ENCODE measurements at places on chromosomes 1 and 21. TPM values are rescaled to one million over a fixed set of nuclear protein-coding genes. Genes with fewer than 3 reads are reported as not detected.

DNA sequence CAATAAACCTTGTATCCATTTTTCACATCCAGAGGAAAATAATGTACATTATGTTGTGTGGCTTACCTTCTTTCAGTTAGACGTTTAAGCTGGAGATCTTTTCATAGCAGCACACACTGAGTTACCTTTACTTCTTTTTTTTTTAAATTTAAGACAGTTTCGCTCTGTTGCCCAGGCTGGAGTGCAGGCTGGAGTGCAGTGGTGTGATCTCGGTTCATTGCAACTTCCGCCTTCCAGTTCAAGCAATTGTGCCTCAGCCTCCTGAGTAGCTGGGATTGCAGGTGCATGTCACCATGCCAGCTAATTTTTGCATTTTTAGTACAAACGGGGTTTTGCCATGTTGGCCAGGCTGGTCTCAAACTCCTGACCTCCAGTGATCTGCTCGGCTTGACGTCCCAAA lies 7.4 kb upstream of the CAMTA1 start:
- DNase-seq = no peak

GRCh38 chr1:224223819-224224714 lies 41.0 kb downstream of the DEGS1 start:
- no peak for DNase-seq

GRCh38 chr1:14535619-14536355 lies 62.7 kb upstream of the KAZN start:
- no peak for DNase-seq

WNT3A gene
- polyA plus RNA-seq = not detected

C8B gene
- not detected for polyA plus RNA-seq

- DNase-seq = no peak
Observed at GRCh38 chr1:41954533-41954944, 35.8 kb upstream of the HIVEP3 start.

DNA sequence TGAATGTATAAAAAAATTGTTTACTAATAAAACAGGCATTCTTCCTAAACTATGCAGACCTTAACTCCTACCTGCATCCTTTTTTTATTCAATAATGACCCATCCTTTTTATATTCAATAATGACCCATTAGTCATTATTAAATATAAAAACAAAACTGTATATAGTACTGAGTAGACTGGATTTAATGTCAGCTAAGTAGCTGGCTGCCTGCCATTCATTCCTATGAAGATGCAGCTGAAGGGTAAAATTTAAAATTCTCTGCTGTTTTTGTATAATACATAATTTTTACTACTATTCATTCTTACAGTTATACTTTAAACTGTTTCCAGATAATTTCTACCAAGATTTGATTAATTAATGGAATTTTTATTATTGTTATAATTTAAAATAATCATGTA lies 79.3 kb downstream of the DENND1B start:
- peak; percentile 8 for DNase-seq

SPATA17 gene
- 0.75 TPM for polyA plus RNA-seq

GRCh38 chr1:153345187-153346076 lies 3.2 kb downstream of the PGLYRP4 start:
- no peak for DNase-seq

CR1L gene
- not detected for polyA plus RNA-seq

FAM177B gene
- 0.55 TPM for polyA plus RNA-seq

TMED5 gene
- 15.2 TPM for polyA plus RNA-seq

- DNase-seq = no peak
Observed at GRCh38 chr1:211382182-211382713, 55.6 kb downstream of the TRAF5 start.

KCNT2 gene
- 9.4 TPM for polyA plus RNA-seq

ITLN2 gene
- 3.4 TPM for polyA plus RNA-seq

- no peak for DNase-seq
Observed at GRCh38 chr1:227308367-227309336, 9.6 kb downstream of the CDC42BPA start.

SMIM1 gene
- polyA plus RNA-seq = not detected

DNA sequence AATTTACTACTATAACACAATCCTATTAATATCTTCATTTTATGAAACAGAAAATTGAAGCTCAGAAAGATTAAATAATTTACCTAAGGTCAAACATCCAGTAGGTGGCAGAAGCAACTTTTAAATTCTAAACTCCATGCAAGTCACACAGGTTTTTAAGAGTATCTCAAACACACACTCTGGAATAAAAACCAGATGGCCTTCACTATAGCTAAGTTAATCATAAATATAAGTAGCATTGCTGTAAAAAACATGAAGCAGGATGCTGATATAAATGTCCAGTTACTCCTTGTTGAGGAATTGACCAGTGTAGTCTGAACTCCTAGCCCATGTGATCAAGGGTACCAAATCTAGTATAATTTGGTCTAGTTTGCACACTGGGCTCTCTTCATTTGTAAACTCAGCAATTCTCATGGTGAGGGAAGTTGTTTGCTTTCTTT lies 9.4 kb upstream of the FMO3 start:
- DNase-seq = no peak

CDC20 gene
- polyA plus RNA-seq = 2.9 TPM
